ENCODE measurements at places on chromosomes 1 and 21. TPM values are rescaled to one million over a fixed set of nuclear protein-coding genes. Genes with fewer than 3 reads are reported as not detected.
A peak's percentile ranks its signal among the peaks of the same experiment; 100 is the strongest.

The CHML gene
- total RNA-seq: 14.5 TPM

The CYP4B1 gene
- total RNA-seq: 210 TPM

The TMEM269 gene
- not detected for total RNA-seq

The SLC35F3 gene
- 0.41 TPM for total RNA-seq

The VSIG8 gene
- 0.35 TPM for total RNA-seq

The ERI3 gene
- 36.3 TPM for total RNA-seq

The CD1C gene
- 3.0 TPM for total RNA-seq

The PBX1 gene
- total RNA-seq: 58.1 TPM

- DNase-seq: no peak
Observed at GRCh38 chr1:201266774-201267173, 16.5 kb upstream of the PKP1 start.

- DNase-seq: no peak
Observed at GRCh38 chr1:37807220-37807554, 403 bp upstream of the C1orf122 start.

DNA sequence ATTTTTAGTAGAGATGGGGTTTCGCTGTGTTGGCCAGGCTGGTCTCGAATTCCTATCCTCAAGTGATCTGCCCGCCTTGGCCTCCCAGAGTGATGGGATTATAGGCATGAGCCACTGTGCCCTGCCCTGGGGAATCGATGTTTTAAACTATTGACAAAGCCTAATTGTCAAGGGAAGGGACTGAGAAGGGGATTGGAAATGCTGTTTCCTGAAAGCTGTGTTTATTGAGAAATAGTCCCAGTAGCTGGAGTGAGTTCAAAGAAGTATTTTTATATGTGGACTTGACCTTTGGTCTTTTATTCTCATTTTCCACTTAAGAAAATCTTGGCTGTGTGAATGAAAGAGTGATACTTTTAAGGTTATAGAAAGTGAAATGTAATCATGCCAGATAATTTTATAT lies 47.5 kb downstream of the KIF1B start:
- DNase-seq: no peak

- no peak for DNase-seq
Observed at GRCh38 chr21:44706026-44706705, 5.2 kb downstream of the TSPEAR start.

GRCh38 chr21:45082736-45083135 lies 8.4 kb downstream of the ADARB1 start:
- DNase-seq: no peak

DNA sequence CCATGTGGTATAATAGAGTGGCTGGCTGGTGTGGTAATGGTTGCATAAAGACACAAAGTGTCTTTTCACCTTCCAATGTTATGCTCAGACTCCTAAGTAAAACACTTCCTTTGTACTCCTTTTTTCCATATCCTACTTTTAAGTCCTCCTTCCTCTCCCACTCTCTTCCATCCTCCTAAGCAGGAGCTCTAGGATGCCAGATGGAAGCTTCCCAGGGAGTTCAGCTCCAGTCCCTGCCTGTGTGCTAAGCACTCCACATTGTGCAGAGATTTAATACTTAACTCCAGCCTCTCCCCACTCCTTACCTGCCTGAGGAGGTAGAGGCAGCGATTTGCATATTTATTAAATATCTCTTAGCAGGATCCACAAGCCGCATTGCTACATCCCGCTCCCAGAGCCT lies 60.5 kb upstream of the IGSF21 start:
- no peak for DNase-seq

- DNase-seq: no peak
Observed at GRCh38 chr1:223227031-223227430, 84.0 kb upstream of the TLR5 start.

DNA sequence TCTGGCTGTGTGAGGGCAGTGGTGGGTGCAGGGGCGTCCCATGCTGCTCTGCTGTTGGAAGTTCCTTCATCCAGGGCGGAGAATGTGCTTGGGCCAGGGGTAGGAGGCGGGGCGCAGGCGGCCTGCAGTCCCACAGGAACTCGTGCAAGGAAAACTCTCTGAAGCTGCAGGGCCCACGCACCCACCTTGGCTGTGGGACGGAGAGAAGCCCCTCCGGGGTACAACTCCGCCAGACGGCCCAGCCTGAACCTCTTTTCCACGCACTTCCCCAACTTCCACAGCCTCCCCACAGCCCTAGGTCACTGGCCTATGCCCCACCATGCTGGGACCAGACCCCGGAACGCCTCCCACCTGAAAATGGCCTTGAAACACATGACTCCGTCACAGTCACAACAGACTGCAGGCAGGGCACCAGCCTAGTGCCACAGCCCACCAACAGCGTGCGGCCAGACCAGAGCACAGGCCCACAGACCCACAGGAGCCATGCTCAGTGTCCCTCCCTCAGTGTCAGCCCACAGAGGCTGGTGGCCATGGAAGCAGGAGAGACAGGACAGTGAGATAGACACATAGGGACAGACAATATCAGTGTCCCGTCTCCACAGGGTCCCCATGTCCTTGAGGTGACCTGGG lies 47.8 kb downstream of the WNT9A start:
- DNase-seq: peak; percentile 30

- DNase-seq: no peak
Observed at GRCh38 chr1:15826810-15827507, 19.5 kb upstream of the UQCRHL start.

DNA sequence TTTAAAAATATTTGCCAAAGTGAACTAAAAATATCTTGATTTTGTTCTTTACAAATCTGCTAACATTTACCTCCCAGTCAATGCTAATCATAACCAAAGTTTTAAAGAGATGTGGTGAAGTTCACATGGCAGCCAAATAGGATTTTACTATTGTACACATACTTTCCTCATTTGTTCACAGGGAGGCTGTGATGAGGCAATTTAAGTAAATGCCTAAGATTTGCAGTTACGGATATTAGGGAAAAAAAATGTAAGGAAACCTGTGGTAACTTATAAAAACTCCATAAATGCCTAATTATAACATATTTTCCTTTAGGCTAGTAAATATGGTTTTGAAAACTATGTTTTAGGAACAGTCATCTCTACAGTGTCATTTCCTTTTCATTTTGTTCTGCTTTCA lies 32.4 kb downstream of the RGS5 start:
- DNase-seq: no peak

GRCh38 chr1:167249702-167250101 lies 29.0 kb downstream of the POU2F1 start:
- no peak for DNase-seq

DNA sequence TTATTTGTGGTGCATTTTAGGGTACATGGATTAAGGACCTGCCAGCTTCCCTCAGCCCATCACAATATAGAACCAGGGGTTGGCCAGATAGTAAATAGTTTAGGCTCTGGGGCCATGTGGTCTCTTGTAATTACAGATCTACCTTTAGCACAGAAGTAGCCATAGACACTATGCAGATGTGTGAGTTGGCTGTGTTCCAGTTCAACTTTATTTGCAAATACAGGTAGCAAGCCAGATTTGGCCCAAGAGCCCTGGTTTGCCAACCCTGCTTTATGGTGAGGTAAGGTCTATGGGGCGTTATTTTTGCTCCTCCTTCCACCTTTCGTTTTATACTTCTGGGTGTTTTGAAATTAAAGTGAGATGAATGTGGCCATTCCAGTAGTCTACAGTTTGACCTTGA lies 48.7 kb downstream of the MRPS6 start:
- no peak for DNase-seq

GRCh38 chr1:92459871-92460320 lies 26.8 kb downstream of the GFI1 start:
- DNase-seq: no peak

DNA sequence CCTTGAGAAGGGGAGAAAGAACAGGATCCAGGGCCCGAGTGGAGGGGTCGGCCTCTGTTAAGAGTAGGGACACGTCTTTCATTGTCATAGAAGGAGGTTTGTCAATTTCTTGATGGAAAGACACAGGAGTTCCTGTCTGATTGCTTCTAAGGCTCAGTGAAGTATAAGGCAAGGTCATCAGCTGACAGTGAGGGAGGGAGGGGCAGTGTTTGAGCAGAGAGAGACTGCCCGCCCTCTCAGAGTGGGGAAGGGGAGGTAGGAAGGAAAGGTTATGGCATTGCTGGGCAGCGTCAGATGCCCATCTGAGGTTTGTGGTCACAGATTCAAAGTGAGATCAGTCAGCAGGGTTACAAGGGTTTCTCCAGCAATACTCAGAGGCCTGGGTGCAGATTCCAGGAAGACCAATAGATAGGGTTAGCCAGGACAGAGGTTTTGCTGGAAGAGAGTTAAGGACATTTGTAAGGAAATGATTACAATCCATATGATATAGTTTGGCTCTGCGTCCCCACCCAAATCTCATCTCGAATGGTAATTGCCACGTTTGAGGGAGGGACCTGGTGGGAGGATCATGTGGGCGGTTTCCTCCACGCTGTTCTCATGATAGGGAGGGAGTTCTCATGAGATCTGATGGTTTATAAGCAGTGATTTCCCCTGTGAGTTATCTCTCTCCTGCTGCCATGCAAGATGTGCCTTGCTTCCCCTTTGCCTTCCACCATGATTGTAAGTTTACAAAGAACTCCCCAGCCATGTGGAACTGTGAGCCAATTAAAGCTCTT lies 127.2 kb upstream of the GJB5 start:
- no peak for DNase-seq

DNA sequence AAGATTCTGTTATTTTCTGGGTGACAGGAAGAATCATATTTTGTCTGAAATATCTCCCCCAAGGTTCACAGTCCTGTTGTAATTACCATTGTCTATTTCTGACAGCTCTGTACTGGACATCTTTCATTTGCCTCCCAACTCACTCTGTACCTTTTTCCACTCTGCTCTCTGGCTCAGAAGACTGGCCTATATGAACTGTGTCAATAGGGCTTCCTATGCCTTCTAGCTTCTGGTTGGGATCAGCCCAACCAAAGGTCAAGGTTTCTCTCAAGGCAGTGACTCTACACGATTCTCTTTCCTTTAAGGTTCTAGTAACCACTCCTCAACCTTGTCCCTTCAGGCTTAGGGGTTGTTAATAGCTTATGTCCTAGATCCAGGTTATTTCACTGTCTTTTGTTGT lies 17.5 kb downstream of the KLHL12 start:
- DNase-seq: no peak

- no peak for DNase-seq
Observed at GRCh38 chr1:96367791-96368190, 353.8 kb upstream of the PTBP2 start.

- DNase-seq: no peak
Observed at GRCh38 chr1:200153277-200154055, 126.0 kb downstream of the NR5A2 start.

- DNase-seq: no peak
Observed at GRCh38 chr21:39196310-39196709, 13.1 kb upstream of the PSMG1 start.
